Nephron progenitor cell (in vitro differentiated cells): ENCODE measurements at places on chromosomes 16 and 17.

DNA sequence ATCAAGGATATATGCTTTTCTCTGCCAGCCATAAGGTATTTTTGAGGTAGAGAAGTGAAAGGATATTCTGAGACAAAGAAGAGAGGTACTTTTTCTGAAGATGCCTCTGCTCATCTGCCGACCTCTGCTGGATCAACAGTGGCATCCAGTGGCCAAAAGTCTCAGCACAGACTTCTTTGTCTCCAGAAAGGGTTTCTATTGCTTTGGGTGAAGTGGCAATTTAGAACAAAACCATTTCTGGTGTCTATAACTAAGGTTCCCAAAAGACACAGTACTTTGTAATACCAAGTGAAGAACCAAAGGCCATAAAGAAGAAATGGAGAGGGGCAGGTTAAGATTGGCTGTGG is 155.2 kb upstream of the C17orf78 start:
- peak; percentile 34 for DNase-seq

GRCh38 chr16:57941016-57941664 is 29.8 kb downstream of the CNGB1 start:
- no peak for DNase-seq

DNA sequence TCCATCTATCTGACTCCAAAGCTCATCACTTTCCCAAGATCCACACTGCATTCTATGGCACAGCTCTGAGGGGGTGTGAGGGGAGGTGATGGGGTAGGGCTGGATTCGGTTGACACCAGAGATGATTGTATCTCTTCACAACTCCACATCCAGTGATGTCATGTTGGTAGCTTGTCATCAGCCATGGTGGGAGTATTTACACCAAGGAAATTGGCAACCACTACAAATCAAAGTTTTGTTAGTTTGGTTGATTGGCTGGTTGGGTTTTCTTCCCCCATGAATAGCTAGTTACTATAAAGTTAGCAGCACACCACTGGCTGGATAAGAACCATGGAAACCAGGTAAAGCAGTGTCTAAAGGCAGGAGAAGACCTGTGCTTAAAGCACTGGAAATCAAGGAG is 15.0 kb downstream of the SLC46A1 start:
- no peak for DNase-seq

DNA sequence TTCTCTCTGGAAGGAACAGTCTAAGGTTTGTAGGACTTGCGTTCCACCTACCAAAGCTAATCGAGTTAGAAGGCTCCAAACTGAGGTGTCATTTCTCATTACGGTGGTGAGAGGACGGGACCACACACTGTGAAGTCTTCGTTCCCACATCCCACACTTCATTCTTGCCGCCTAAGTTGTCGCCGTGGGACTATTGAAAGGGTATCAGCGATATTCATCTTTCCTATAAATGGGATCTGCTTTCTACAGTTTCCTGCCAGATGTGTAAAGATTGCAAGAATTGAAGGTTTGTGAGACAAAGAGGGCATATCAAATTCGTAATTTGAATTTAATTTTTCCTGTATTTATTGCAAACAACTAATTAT is 608 bp upstream of the TRIM37 start:
- DNase-seq: no peak

DNA sequence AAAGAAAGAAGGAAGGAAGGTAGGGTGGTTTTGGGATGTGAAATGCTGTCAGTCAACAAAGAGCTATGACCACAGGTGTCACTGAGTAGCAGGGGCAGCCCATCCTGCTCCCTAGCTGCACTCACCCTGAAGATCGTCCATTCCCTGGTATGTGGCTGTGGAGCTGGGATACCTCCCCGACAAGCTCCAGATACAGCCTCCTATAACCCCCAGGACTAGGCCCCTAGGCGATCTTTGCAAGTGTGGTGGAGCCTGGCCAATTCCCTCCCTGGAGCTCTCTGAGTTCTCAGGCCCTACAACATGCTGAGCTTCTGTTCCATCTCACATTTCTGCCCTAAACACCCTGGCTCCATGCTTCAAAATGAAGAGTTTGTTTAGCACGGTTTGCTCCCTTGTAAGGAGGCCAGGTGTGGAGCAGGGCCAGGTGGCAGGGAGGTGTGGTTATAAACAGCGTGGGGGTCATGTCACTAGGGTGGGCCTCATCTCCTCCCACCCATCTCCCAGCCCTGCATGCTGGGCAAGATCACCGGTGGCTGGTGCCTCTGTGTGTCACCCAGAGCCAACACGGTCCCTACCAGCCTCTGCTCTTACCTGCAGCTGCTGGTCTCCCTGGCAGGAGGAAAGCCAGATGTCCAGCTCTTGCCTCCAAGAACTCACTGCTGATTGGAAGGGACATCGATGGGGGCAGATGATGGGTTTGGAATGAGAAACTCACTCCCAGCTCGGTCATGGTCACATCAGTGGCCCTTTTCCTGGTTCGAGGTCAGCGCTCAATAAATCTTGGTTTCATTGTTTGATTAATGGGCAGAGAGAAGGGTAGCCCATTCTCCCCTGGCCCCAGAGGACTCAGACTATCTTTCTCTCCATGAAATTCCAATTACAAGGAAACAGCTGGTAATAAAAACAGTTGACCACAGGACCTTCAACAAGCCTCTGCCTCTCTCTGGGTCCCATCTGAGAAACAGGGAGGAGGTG is 511.0 kb upstream of the CDH5 start:
- no peak for DNase-seq

GRCh38 chr16:19578378-19578971 is 23.0 kb downstream of the VPS35L start:
- no peak for DNase-seq

DNA sequence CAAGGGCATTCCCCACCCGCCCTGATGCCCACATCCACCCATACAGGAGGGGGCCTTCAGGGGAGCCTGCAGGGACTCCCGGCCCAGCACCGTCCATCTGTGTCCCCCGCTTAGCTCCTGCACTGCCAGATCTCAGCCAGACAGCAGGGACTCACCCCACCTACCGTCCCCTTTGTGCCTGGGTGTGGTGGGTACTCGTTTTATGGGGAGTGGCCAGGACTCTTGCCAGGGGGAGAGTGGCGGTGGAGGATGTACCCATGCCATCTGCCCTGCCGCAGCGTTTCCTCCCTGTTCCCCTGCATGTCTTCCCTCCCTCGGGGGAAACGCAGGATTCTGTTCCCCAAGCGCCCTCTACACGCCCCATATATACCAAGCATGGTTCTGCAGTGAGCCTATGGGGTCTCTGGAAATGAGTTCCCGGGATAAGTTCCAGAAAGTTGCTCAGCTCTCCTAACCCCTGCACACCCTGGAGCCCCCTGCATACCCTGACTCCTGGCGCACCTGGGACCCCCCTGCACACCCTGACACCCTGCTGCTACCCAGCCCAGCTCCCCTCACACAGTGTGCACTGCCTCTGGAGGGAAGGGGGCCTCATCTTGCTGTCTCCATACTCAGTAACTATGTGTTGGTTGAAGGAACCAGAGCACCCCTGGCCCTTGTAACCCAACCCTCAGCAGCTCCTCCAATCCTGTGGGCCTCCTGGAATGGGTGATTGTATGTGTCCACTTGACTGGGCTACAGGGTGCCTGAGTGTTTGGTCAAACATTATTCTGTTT is 4.2 kb upstream of the MAFG start:
- DNase-seq: no peak

GRCh38 chr17:49193513-49194296 is 16.7 kb downstream of the GNGT2 start:
- peak; percentile 62 for DNase-seq

DNA sequence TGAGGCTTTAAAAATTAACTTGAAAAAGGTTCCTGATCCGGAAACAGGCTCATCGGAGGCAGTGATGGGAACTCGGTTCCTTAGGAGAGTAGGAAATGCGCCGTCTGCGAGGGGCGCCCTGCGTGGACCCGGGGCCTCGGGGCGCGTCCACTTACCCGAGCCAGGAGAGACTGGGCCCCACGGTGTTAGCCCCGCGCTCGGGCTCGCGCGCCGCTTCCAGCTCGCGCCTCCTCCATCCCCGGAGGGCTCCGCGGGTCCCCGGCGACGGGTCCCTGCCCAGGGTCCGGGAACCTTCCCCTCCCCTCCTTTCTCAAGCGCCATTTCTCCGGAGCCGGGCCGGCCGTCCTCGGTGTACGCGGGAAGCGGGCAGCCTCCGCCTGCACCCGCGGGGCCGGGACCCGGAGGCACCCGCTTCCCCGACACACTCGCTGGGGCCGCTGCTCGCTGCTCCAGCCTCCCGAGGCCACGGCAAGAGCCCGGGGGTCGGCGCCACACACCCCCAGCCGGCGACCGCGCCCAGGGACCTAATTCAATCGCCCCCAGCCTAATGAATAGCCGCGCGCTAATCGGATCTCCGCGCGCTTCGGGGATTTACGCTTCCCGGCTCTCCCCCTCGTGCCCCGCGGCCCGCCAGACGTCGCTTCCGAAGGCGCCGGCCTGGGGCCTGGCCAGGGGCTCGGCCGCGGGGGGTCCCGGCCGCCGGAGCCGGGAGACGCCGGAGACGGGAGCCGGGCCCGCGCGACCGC is 2.2 kb upstream of the BAHCC1 start:
- DNase-seq: no peak

GRCh38 chr16:7849841-7850240 is 517.2 kb downstream of the RBFOX1 start:
- DNase-seq: no peak

DNA sequence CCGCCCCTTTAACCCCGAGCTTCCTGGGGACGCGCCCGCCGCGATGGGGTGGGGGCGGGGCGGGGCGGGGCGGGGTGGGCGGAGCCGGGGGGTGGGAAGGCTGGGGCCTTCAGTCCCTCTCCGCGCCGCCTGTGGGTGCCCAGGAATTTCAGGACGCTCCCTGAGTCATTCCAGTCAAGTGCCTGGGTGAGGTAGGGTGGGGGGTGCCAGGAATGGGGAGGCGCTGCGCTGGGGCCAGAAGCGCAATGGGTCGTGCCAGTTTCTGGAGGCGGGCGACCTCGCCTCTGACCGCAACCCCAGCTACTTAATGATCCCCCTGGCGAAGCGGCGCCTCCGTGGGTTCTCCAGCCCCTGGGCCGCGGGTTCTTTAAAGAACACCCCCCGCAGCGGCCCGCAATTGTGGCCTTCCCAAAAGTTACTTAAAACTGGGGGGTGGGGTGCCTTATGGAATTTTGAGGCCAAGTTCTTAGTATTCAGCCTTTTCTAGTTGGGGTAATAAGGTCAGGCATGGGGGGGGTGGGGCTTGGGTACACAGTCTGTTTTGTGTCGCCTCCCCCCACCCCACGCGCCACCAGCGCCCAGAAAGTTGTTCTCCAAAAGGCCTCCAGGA is 826 bp upstream of the GSE1 start:
- peak; percentile 55 for DNase-seq

GRCh38 chr16:1825864-1826690 is 548 bp downstream of the HAGH start:
- peak; percentile 46 for DNase-seq

- no peak for DNase-seq
These were observed 352.9 kb downstream of the SNX29 start for GRCh38 chr16:12329246-12329995.

DNA sequence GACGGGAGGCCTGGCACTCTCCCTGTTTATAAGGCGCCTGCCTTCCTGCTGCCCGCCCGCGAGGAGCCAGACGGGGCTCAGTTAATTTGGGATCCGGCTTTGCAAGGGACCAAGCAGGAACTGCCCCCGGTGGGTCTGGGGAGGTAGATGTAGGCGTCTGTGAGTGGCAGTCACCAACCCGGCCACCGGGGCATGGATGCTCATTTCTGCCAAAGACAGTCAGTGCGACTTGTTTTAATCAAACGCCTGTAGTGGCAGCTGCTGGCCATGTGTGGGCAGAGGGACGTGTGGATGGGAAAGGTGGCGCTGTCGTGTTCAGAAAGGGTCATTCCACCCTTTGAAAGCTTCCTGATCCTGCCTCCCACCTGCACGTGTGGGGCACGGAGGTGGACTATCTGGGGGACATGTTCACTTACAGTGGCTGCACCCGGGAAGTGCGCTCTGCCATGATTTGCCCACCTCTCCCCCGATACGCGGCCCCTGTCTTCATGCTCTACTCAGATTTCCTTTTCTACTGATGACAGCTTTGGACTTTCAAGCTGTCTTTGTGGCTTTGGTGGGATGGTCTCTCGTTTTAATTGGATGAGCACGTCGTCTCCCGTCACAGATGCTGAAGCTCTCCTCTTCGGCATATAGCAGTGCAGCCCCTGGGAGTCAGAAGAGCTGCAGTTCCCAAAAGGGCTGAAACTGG is 60.3 kb upstream of the CIBAR2 start:
- peak; percentile 43 for DNase-seq
